ENCODE measurements at places on chromosomes 16 and 17. TPM values are rescaled to one million over a fixed set of nuclear protein-coding genes. Genes with fewer than 3 reads are reported as not detected.
A peak's percentile ranks its signal among the peaks of the same experiment; 100 is the strongest.

GRCh38 chr17:20074489-20074888 lies 65.3 kb downstream of the SPECC1 start:
- H3K4me3 ChIP-seq, result no peak overlapping the region
- H3K36me3 ChIP-seq, result no peaks in the 10 kb centered on the region
- peak overlapping the region; percentile 74 for H3K27ac ChIP-seq
- H3K27me3 ChIP-seq, result no peaks in the 10 kb centered on the region

- H3K36me3 ChIP-seq, result no peaks in the 10 kb centered on the region
- DNase-seq, result peak; percentile 76
- peaks cover 4% of the 10 kb centered on the region for H3K4me1 ChIP-seq
- H3K27me3 ChIP-seq, result peaks cover 23% of the 10 kb centered on the region
Measured at GRCh38 chr16:10180771-10181163, 1.5 kb downstream of the GRIN2A start.

The MYH11 gene
- polyA plus RNA-seq, result 208 TPM

The TPSD1 gene
- polyA plus RNA-seq, result not detected

The TAT gene
- polyA plus RNA-seq, result not detected

- DNase-seq, result no peak
- H3K27ac ChIP-seq, result no peak overlapping the region
- H3K36me3 ChIP-seq, result peaks cover 79% of the 10 kb centered on the region
- no peak overlapping the region for H3K4me3 ChIP-seq
Measured at GRCh38 chr16:4652561-4652960, 27.9 kb downstream of the MGRN1 start.

DNA sequence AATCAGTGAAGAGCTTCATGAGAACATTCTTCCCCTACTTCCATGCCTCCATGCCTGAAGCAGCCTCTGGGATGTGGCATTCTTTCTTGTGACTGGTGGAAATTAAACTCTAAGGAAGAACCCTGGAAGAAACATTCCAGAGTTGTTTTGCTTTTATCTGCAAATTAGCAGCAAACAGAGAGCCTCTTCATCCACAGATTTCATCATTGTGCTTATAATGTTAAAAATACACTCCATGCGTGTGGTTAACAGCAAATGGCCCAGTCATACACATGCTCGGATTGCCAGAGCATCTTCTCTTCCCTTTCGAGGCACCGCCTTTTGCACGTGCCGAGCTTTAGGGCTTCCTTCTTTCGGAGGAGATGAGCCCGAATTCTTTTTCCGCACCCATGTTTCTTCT lies 411.3 kb downstream of the SNX29 start:
- H3K4me3 ChIP-seq, result no peak overlapping the region
- no peak overlapping the region for H3K27ac ChIP-seq
- no peaks in the 10 kb centered on the region for H3K36me3 ChIP-seq
- H3K27me3 ChIP-seq, result no peaks in the 10 kb centered on the region
- DNase-seq, result no peak
- H3K4me1 ChIP-seq, result no peaks in the 10 kb centered on the region

DNA sequence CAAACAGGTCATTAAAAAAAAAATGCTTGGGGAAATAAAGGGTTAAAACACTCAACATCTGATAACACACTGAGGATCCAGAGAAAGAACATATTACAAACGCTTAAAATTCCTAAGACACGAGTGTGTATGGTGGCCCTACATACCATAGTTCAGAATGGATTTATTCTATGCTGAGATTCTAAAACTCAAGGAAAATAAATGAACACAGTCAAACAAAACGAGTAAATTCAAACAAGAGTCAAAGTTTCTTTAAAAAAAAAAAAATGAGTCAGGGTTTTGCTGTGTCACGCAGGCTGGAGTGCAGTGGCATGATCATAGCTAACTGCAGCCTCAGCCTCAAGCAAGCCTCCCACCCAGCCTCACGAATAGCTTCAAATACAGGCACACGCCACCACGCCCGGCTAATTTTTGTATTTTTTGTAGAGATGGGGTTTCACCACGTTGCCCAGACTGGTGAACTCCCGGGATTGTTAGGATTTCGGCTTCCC lies 17.4 kb downstream of the CRK start:
- no peak for DNase-seq
- no peak overlapping the region for H3K4me3 ChIP-seq
- H3K27ac ChIP-seq, result no peak overlapping the region
- H3K4me1 ChIP-seq, result no peaks in the 10 kb centered on the region
- H3K27me3 ChIP-seq, result no peaks in the 10 kb centered on the region
- no peaks in the 10 kb centered on the region for H3K36me3 ChIP-seq

- peak overlapping the region; percentile 65 for H3K27ac ChIP-seq
- DNase-seq, result no peak
- H3K27me3 ChIP-seq, result no peaks in the 10 kb centered on the region
- no peaks in the 10 kb centered on the region for H3K36me3 ChIP-seq
Measured at GRCh38 chr17:17119533-17119932, 77.3 kb downstream of the MPRIP start.

The KRTAP2-2 gene
- polyA plus RNA-seq, result not detected

The NPIPA2 gene
- not detected for polyA plus RNA-seq

GRCh38 chr17:29787995-29788394 lies 142.0 kb downstream of the SSH2 start:
- H3K4me3 ChIP-seq, result no peak overlapping the region
- no peak overlapping the region for H3K27ac ChIP-seq
- no peaks in the 10 kb centered on the region for H3K4me1 ChIP-seq

DNA sequence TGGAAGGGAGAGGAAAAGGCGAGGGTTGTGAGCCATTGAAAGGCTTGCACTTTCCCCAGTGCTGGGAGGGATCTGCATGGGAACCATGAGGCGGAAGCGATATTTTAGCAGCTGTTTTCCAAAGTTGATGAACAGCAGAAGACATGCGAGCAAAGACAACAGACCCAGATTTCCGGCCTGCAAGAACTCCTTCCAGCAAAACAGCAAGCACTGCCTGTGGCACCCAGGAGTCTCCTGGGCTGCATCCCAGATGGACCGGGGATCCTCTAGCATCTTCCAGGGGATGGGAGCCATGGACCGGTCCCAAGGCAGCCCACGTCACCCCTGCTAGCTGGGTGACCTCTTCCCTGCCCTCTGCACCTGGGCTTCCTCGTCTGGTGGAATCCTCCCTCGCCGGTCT lies 162.8 kb downstream of the IRF8 start:
- no peaks in the 10 kb centered on the region for H3K27me3 ChIP-seq
- no peak for DNase-seq
- no peak overlapping the region for H3K27ac ChIP-seq
- no peaks in the 10 kb centered on the region for H3K36me3 ChIP-seq
- no peaks in the 10 kb centered on the region for H3K4me1 ChIP-seq

GRCh38 chr16:58828901-58829545 lies 94.9 kb upstream of the GOT2 start:
- no peak overlapping the region for H3K4me3 ChIP-seq
- DNase-seq, result no peak
- no peaks in the 10 kb centered on the region for H3K4me1 ChIP-seq
- H3K27ac ChIP-seq, result no peak overlapping the region
- no peaks in the 10 kb centered on the region for H3K36me3 ChIP-seq

The CACNG1 gene
- polyA plus RNA-seq, result not detected

DNA sequence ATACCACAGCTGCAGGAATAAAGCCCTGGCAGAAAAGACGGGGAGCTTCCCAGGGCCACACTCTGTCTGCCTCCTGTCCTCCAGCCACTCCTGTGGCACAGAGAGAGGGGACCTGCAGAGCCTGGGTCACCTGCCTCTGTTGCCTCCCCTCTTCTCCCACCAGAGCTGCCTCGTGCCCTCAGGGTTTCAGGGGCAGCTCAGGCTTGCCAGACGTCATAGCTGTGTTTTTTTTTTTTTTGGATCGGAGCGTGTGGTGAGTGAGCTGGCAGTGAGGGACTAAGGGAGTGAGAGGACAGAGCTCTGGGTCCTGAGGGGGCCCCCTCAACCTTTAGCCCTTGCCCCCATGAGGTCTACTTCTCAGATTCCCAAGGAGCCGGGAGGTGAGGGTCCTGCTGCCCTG lies 2.1 kb downstream of the PIK3R6 start:
- H3K27ac ChIP-seq, result no peak overlapping the region
- peaks cover 33% of the 10 kb centered on the region for H3K27me3 ChIP-seq
- no peak overlapping the region for H3K4me3 ChIP-seq
- no peaks in the 10 kb centered on the region for H3K36me3 ChIP-seq
- no peaks in the 10 kb centered on the region for H3K4me1 ChIP-seq

- peaks cover 70% of the 10 kb centered on the region for H3K36me3 ChIP-seq
- H3K4me3 ChIP-seq, result no peak overlapping the region
- H3K27ac ChIP-seq, result no peak overlapping the region
- H3K4me1 ChIP-seq, result peaks cover 13% of the 10 kb centered on the region
- no peaks in the 10 kb centered on the region for H3K27me3 ChIP-seq
Measured at GRCh38 chr17:57004944-57005579, 27.1 kb downstream of the SCPEP1 start.

The SSTR5 gene
- 0.11 TPM for polyA plus RNA-seq

The PSMC3IP gene
- polyA plus RNA-seq, result 17.7 TPM

DNA sequence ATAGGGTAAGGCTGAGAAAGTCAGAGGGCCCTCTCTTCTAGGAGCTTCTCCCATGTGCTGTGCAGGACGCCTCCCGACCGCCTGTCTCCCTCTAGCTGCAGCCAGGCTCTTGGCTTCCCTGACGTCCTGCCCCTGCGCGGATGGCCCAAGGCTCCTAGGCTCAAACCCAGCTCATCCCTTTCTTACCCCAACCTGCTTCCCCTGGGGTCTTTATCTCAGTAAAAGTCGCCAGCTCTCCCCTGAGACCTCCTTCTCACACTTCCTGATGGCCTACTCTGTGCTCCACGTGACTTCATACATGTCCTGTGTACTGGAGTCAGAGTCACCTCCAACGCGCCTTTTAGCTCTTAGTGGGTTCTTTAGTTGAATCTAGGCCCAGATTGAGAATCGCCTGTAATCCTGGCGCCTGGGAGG lies 1.1 kb upstream of the ZNF747 start:
- peaks cover 38% of the 10 kb centered on the region for H3K4me1 ChIP-seq
- peak overlapping the region; percentile 91 for H3K27ac ChIP-seq
- H3K4me3 ChIP-seq, result peak overlapping the region; percentile 62
- H3K36me3 ChIP-seq, result no peaks in the 10 kb centered on the region

GRCh38 chr17:6387858-6388257 lies 47.1 kb downstream of the AIPL1 start:
- no peaks in the 10 kb centered on the region for H3K4me1 ChIP-seq
- DNase-seq, result no peak
- no peaks in the 10 kb centered on the region for H3K36me3 ChIP-seq
- H3K27ac ChIP-seq, result no peak overlapping the region
- H3K4me3 ChIP-seq, result no peak overlapping the region
- peaks cover 15% of the 10 kb centered on the region for H3K27me3 ChIP-seq

DNA sequence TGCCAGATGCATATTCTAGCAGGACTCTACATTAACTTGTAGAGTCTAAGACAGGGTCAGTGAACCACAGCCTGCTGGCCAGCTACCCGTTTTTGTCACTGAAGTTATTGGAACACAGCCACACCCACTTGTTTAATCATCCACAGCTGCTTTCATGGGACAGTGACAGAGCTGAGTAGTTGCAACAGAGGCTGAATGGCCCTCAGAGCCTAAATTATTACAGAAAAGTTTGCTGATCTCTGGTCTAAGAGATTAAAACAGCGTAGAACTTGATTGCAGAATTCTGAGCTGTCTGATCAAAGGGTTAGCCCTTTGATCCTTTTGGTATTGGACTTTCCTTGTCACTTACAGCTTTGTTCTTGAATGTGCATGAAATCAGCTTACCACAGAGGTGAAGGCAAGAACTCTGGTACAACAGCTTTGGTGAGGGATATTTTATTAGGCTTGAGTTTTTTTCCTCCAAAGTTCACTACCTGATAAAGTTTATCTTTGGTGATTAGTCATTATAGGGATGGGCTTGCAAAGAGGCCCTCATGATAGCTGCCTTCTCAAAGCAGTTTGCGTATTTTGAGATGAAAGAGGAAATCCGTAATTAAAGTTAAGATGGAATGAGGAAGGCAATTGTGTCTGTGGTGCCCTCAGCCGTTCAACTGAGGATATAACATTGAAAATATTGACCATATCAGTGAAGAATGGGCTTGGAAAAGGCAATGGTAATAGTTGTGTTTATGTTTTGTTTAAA lies 23.6 kb downstream of the ALDH3A2 start:
- DNase-seq, result no peak
- H3K4me3 ChIP-seq, result no peak overlapping the region
- H3K27me3 ChIP-seq, result no peaks in the 10 kb centered on the region
- peak overlapping the region; percentile 13 for H3K27ac ChIP-seq
- no peaks in the 10 kb centered on the region for H3K36me3 ChIP-seq
- H3K4me1 ChIP-seq, result peaks cover 30% of the 10 kb centered on the region

GRCh38 chr16:17633181-17633951 lies 162.6 kb upstream of the XYLT1 start:
- DNase-seq, result no peak
- H3K27me3 ChIP-seq, result no peaks in the 10 kb centered on the region
- H3K4me1 ChIP-seq, result no peaks in the 10 kb centered on the region
- no peak overlapping the region for H3K27ac ChIP-seq
- H3K36me3 ChIP-seq, result no peaks in the 10 kb centered on the region

- H3K4me3 ChIP-seq, result peak overlapping the region; percentile 88
- H3K4me1 ChIP-seq, result peaks cover 32% of the 10 kb centered on the region
- H3K36me3 ChIP-seq, result peaks cover 14% of the 10 kb centered on the region
- DNase-seq, result peak; percentile 41
Measured at GRCh38 chr17:39979893-39980350, 685 bp upstream of the PSMD3 start.

GRCh38 chr17:59155439-59156177 lies at the start of gene PRR11:
PRR11 (plus strand) TSS chr17:59155746; CDS start chr17:59169753, 14,007 bp downstream.
- H3K4me1 ChIP-seq, result peaks cover 12% of the 10 kb centered on the region
- H3K36me3 ChIP-seq, result no peaks in the 10 kb centered on the region

DNA sequence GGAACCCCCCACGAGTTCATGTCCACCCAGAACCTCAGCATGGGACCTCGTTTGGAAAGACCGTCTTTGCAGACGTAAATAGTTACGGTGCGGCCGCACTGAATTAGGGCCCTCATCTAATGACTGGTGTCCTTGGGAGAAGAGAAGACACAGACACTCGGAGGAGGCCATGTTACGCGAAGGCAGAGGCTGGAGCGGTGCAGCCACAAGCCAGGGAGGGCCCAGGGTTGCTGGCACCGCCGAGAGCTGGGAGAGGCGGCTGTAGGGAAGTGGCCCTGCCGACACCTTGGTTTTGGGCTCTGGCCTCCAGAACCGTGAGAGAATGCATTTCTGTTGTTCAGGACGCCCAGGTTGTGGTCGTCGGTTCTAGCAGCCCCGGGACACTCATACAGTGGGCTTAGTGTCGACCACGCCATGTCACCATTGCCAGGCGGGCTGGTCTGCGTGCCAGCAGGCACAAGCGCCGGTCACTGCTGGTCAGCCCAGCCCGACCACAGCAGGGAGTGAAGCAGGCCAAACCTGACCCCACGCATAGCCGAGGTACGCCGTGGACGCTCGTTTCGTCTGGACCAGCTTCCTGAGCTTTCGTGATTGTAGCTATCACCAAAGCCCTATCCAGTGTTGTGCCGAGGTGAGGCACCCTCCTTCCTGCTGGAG lies 10.7 kb upstream of the WDR45B start:
- H3K27me3 ChIP-seq, result no peaks in the 10 kb centered on the region
- no peak for DNase-seq

The TMEM208 gene
- polyA plus RNA-seq, result 26.4 TPM

GRCh38 chr17:725746-726145 lies 6.7 kb upstream of the TLCD3A start:
- H3K36me3 ChIP-seq, result no peaks in the 10 kb centered on the region
- no peaks in the 10 kb centered on the region for H3K4me1 ChIP-seq
- H3K27ac ChIP-seq, result peak overlapping the region; percentile 76
- no peak for DNase-seq
- H3K27me3 ChIP-seq, result no peaks in the 10 kb centered on the region
- H3K4me3 ChIP-seq, result no peak overlapping the region

The MYCBPAP gene
- 6.4 TPM for polyA plus RNA-seq

The KRTAP2-1 gene
- not detected for polyA plus RNA-seq

Data from left lung (tissue), 14 donors.